ENCODE measurements at places on chromosomes 11 and 22.

- no peak for DNase-seq
Observed at GRCh38 chr22:32951076-32951806, 106.9 kb downstream of the SYN3 start.

GRCh38 chr11:91173701-91174100 is 950.9 kb upstream of the CHORDC1 start:
- no peak for DNase-seq

DNA sequence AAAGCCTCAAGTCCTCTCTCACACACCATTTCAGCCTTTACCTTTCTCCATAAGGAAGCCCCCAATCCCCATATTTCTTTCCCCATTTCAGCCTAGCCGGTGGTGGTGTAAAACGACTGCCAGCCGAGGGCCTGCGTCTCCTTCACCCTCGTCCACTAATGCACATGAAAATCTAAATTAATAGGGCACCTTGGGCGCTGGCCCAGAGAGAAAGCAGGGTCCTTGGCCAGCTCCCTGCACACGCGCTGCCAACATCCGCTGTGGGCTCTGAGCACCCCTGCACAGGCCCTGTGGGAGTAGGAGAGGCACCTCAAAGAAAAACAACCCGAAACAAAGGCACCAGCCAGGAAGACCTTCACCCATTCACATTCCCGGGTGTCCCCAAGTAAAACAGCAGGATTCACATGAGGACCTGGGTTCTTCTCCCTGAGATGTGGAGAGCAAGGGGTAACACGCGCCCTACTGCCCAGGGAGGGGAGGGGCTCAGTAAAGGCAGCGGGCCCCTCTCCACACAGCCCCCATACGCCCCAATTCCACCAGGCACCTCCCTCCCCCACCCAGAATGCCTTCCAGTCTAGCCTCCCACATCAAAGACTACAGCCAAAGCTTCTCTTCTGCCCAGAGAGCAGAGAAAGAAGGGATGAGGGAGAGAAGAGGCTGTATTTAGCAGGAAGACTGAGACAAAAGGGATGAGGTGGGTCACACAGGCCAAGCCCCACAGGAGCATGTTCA is 79.0 kb downstream of the MICAL3 start:
- DNase-seq = no peak

DNA sequence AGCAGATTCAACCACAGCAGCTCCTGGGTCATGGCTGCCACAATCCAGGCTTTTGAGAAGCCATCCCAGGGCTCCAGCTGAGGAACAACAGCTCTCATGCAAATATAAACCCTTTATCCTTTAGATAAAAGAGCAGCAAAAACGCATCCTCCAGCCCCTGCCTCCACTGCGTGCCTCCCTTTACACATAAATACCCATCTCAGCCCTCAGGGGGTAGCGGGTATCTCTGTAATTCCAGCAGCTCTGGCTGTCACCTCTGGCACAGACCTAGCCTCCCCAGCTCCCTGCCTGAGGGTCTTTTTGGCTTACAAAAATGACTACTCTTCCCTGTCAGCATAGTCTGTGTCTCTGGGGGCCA is 21.6 kb downstream of the LMO1 start:
- DNase-seq = no peak

DNA sequence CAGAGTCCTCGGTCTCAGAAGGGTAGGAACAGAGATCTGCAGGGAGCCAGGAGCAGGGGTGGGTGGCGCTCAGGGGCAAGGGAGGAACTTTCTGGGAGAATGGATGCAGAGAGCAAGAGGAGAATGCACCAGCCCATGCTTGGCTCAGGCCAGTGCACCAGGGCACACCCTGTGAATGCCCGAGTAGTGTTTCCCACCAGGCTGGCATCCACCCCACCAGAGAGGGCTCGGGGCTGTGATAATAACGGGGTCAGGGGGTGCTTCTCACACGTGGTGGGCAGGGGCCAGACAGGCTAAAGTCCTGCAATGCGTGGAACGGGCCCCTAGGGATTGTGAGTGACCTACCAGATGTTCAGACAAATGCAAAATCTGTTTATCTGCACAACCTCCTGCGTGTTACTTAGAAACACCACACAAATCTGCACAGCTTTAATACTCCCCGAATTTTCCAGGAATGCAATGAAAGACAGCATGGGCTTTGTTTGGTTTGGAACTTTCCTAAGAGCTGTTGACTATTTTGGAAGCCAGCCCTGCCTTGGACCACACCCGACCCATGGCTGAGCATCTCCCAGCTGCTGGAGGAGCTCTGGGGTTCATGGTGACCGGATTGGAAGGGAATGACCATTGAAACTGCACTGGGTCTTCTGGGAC is 368.3 kb downstream of the SHANK2 start:
- DNase-seq = no peak

GRCh38 chr11:82183346-82183745 is 550.3 kb downstream of the FAM181B start:
- no peak for DNase-seq

DNA sequence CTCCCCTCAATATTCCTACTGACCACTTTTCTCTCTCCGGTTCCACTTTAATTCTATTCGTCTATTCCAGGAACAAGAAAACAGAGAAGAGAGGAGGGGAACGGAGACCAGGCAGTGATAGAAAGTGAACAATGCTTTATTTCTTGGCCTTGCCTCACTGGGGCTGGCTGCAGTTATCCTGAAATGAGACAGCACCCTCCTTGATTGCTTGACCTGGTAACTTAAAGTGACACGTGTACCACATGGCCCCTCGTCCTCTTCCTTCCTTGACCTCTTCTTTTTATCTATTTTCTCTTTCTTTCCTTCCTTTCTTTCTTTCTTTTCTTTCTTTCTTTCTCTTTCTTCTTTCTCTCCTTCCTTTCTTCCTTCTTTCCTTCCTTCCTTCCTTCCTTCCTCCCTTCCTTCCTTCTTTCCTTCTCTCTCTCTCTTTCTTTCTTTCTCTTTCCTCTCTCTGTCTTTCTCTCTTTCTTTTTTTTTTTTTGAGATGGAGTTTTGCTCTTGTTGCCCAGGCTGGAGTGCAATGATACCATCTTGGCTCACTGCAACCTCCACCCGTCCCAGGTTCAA is 52.8 kb upstream of the CLMP start:
- no peak for DNase-seq

DNA sequence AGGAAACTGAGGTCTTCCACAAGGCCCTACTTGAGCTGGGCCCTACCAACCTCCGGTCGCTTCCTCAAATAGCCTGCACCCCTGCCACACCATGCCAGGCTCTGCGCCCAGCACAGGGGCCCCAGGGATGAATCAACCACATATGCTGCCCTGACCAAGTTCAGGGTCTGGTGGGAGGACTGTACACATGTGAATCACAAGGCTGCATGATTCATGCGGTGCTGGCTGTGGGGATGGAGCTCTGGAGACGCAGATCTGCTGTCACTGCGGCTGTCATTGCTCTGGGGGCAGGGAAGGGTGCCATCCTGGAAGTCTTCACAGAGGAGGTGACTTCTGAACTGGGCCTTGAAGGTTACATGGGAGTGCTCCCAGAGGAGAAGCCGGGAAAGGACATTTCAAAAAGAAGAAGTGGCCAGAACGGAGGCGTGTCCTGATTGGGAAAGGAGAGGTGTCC is 21.5 kb downstream of the CYTH4 start:
- no peak for DNase-seq

- DNase-seq = no peak
Observed at GRCh38 chr11:69360606-69361005, 66.7 kb downstream of the MYEOV start.

DNA sequence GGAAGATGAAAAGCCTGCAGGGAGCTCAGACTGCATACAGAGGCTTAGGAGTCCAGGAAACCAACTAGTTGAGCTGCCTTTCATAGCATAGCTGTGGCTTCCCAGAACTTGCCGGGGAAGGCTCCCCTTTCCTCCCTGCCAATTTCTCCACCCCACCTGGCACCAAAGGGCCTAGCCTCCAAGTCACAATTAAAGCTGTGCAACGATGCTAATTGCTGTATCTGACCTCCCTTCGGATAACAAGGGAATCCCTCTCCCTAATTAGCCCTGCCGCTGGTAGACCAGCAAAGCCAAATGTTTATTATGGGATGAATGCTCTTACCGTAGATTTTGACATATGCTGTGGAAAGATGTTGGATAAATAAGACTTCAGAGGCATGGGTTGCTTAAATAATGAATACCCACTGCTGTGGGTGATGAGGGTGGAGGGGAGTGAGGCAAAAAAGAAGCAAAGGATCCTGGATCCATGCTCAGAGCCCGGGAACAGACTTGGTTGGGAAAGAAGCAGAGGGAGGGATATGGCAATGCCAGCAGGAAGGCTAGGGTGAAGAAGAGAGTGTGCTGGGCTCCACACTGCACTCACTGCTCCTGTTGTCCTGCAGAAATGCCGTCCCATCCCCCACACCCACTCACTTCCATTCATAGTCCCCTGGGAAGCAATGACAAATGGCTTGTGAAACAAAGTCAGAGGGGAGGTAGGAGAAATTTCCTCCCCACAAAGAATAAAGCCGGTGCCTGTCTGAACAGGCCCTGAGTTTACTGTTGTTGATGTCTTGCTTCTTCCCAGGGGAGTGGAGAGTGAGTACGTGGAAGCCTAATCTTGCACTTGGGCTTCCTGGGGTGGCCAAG is 608.1 kb upstream of the CADM1 start:
- no peak for DNase-seq

DNA sequence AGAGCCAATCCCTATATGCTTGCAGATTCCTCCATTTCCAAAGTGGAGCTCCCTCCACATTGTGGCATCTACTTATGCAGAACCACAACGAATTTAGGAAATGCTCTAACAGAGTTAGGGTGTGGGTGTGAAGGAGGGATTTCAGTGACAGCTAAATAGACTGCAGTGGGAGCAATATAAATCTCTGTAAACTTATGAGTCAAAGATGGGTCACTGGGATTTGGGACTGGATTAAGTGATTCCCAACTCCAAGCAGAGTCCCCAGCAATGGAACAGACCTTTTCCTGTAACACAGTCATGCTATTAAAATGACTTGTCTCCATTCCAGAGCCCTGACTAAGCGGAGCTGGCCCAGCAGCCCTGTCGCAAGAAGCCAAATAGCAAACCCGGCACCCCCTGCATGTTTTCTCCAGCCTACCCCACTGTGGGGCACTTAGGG is 36.6 kb downstream of the RPL27A start:
- DNase-seq = no peak

GRCh38 chr11:121524233-121524631 is 71.5 kb upstream of the SORL1-AS1 start:
- DNase-seq = no peak

DNA sequence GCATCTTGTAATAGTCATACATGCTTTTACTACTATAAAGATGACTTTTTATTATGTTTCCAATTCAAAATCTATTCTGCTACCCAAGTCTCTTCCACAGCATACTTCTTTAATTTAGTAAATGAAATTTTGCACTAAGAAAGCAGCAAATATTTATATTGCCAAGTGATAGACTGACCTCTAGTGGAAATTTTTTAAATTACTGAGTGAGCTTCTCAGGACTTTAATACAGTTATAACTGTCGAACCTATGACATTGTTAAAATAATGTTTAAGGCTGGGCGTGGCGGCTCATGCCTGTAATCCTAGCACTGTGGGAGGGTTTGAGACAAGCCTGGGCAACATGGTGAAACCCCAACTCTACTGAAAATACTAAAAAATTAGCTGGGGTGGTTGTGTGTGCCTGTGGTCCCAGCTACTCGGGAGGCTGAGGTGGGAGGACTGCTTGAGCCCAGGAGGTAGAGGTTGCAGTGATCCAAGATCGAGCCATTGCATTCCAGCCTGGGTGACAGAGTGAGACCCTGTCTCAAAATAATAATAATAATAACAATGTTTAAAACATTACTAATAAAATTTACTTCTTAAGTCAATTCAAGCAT is 27.3 kb downstream of the STK33 start:
- DNase-seq = peak; percentile 61

GRCh38 chr22:44620129-44620840 is 81.7 kb upstream of the PRR5 start:
- DNase-seq = peak; percentile 69

DNA sequence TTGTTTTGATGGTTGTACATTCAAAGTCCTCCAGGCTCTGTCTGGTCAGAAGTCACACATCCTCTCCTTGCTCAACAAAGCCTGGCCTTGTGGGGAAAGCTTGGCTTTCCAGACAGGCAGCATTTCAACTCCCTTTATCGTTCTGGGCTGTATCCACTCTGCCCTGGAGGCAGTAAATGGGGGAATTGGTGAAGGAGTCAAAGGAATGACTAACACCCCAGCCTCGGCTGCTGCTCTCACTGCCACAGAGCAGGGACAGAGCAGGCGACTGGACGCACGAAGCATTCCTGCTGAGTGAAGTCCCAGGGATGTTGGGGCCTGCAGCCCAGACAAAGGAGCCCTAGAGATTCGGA is 52.8 kb downstream of the WNT11 start:
- no peak for DNase-seq

DNA sequence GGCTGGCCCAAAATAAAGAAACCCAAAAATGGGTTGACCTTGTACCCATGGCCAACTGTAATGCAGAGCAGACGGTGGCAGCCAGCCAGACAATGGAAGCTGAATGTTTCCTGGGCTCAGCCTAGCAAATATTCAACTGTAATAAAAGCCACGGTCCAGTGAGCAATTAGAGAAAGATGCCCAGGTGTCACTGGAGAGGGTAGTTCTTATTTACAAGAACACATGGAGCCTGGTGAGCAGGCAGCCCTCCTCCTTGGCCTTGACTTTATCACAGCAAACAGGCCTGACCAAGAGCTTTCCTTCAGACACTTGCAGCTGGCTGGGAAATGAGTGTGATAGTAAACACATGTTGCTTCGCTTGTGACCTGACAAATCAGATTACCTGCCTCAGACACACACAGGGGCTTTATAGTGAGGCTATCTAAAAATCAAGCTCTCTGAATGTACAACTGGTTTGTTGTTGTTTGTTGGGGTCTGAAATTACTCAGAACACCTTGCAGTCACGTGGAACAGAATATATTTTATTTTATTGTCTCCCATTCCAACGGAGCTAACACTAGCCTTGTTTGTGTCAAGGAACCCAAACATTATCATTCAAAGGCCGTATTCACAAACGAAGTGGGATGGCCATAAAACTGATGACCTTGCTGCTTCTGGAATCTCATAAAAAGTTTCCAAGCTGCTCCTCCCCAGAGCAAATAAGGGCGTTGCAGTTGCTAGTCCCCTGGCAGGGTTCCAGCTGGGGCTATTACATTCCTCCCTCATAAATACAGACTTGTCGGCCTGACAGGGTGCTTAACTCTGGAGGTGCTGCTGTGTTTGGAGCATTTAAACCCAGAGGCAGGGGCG is 161.1 kb downstream of the BBOX1 start:
- peak; percentile 91 for DNase-seq

- DNase-seq = no peak
Observed at GRCh38 chr11:1820463-1821325, 14.1 kb upstream of the SYT8 start.
